ENCODE measurements at places on chromosomes 5 and 9.

GRCh38 chr5:132451387-132451786 lies 39.2 kb downstream of the IRF1 start:
- no peak for DNase-seq

- DNase-seq, result no peak
Measured at GRCh38 chr5:145244251-145244650, 590.9 kb downstream of the PRELID2 start.

GRCh38 chr5:126464016-126464415 lies 40.8 kb downstream of the GRAMD2B start:
- DNase-seq, result no peak

GRCh38 chr9:126325821-126326220 lies 808 bp upstream of the MVB12B start:
- DNase-seq, result no peak

DNA sequence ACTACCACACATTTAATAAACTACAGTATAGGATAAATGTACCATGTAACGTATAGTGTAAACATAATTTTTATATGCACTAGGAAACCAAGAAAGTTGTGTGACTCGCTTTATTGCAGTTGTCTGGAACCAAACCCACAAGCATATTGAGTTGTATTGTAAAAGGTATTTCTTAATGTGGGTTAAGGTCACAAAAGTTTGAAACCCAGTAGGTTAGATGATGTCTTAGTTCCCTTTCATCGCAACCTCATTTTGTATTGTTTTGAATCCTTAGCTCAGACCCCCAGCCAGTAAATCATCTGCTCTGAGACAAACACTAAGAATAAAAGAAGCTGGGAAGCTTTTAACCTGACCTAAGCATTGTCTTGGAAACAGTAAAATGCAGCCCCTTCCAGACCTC lies 79.1 kb downstream of the TRIO start:
- no peak for DNase-seq

DNA sequence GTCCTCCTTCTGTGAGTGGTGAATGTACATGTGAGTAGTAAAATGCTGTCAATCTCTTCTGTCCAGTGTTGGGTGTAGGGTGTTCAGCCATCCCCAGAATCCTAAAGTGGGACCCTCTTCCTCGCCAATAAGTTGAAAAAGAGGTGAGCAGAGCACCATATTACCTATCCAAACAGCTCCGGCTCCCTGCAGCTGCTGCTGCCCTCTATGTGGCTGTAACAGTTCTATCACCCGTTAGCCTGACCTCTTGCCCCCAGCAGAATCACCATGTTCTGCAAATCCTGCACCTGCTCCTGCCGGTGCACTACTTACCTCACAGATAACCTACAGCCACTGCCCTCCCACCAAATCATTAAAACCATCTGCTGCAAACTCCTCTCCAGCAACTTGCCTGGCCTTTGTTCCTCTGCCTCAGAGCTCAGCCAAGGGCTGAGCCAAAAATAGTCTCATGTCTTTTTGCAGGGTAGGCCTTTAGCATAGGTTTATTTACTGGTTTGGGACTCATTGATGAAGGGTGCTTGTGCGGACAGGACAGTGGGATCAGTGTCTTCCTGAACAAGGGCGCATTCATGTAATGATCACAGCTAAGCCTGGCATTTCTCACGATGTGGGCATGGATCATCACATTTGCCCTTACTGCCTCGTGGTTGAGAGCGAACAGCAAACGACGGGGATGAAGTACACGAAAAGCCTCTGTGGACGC lies 49.6 kb upstream of the CCL21 start:
- DNase-seq, result no peak

DNA sequence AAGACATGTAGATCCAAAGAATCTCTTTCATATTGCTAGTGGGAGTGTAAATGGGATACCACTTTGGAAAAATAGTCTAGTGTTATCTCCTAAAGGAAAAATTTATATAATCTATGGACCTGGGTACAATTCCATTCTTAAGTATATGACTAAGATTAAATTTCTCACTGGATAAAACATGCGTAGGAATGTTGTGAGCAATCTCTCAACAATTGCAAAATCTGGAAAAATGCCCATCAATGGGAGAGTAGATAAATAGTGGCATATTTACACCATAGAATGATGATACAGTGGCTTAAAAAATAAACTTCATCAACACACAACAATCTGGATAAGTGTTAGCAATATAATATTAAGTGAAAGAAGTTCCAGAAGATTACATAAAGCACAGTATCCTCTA lies 469.5 kb downstream of the MAN2A1 start:
- no peak for DNase-seq

DNA sequence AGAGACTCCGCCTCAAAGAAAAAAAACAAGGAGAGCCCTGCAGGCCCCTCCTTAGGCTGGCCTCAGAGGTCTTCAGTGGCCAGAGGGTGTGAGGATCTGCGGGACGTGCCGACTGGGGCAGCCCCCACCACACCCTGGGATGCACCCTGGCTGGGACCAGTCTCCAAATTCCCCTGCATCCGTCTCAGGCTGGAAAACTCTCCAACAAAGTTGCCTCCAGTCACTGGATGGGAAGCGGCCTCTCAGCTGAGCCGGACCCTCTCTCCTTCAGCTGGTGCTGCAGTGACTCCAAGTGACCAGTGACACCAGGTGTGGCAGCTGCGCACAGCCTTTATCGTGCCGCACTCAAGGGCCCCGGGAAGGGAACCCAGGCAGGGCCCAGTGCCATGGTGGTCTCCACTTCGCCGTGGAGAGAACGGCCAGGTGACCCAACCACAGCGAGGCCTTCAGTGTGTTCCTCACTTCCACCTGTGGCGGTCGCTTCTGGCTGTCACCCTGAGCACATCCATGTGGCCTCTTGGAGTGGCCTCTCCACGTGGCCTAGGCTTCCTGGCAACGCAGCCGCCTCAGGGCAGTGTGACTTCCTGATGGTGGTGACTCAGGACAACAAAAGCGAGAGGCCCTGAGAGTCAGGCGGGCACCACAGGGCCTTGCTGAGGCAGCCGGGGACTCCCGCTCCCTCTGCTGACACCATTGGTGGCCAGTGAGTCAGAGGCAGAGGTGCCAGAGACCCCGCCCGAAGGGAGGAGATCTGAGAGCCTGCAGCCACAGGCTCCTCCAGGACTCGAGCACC lies 19.3 kb upstream of the CAMSAP1 start:
- no peak for DNase-seq

DNA sequence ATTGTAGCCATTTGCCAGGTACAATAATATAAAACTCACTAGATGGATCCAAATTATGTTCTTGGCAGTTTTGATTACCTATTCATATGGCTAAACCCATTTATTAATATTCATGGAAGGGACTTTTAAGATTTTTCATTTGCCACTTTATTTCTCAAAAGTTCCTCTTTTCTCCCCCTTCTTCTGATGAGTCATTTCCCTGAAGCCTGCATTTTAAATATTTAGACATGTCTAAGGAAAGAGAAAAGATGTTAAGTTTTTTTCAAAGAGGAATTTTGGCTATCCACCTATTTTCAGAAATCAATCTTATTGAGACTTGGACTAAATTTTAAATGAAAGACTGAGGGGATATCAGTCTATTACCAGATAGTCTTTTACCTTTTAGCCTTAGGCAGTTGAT lies 1189.4 kb downstream of the EFNA5 start:
- no peak for DNase-seq

- DNase-seq, result no peak
Measured at GRCh38 chr9:130741831-130742449, 48.4 kb downstream of the EXOSC2 start.

DNA sequence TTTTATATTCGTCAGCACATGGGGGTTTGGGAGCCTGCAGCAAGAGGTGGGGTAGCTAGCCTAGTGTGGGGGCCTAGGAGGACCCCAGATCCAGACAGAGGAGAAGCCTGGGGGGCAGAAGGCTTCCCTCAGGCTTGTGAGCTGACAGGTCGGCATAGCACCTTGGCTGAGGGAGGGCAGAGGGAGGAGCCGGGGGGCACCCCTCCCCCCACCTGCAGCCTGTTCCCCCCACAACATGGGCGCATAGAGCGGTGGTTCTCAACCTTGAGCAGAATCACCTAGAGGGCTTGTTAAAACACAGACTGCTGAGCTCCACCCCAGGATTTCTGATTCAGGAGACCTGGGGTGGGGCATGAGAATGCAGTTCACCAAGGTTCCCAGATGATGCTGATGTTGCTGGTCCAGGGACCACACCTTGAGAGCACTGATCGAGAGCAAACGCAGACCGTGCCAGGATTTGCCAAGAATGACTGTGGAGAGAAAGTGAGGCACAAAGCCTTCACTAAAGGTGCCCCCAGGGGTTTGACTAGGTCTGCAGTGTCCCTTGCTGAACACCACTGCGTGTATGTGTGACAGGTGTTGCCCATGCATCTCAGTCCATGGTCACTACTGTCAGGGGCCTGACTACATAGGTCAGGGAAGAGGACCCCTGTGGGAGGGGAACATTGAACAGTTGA lies 163.3 kb downstream of the MACROH2A1 start:
- DNase-seq, result no peak

GRCh38 chr9:136437839-136438547 lies 1.7 kb downstream of the INPP5E start:
- DNase-seq, result peak; percentile 36

- DNase-seq, result no peak
Measured at GRCh38 chr5:54083851-54084250, 226.5 kb downstream of the ARL15 start.

GRCh38 chr9:99044827-99045226 lies 60.1 kb upstream of the TGFBR1 start:
- DNase-seq, result no peak

- DNase-seq, result peak; percentile 53
Measured at GRCh38 chr9:129353697-129354336, 175.8 kb upstream of the IER5L start.

- peak; percentile 69 for DNase-seq
Measured at GRCh38 chr5:14534773-14535172, 46.8 kb upstream of the OTULINL start.

GRCh38 chr9:105341434-105342146 lies 97.1 kb downstream of the SLC44A1 start:
- DNase-seq, result no peak

DNA sequence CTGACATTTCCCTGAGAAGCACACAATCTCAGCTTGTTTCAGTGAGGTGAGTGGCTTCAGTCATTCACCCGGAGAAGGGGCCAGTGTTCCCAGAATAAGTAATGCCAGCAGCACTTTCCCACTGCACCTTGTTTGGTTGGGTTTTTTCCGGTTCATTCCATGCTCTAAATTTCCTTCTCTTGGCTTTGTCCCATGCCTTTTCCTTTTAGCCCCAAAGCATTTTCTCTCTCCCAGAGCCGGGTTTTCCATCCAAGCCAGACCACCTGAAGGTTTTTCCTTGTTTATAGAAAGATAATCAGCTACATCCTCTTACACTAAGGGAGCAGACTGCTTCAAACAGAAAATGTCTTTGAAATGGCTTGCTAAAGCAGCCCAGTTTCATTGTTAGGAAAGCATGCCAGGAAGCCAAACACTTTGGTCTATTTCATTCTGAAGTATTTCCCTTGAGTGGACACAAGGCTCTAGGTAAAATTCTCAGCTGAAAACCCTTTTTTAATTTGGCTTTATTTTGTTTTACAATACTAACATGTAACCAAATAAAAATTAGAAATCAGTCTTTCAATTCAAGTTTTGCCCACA lies 501.6 kb downstream of the DTWD2 start:
- DNase-seq, result no peak

GRCh38 chr5:94240596-94240992 lies 377.8 kb downstream of the KIAA0825 start:
- peak; percentile 49 for DNase-seq

DNA sequence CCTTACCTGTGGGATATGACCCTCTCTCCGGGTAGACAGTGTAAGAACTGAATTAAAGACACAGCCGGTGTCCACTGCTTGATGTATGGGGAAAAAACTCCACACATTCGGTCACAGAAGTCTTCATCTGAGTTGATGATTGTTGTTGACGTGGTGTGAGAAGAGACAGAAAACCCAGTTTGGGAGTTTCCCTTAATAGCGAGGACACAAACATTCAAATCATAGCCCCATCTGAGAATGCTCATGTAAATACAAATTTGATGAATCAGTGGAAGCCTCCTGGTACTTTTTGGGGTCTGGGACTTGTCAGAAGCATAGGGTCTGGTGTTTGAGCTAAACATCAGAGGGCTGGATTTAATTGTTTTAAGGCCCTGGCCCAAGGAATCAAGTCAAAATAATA lies 11.0 kb downstream of the HAVCR1 start:
- no peak for DNase-seq

DNA sequence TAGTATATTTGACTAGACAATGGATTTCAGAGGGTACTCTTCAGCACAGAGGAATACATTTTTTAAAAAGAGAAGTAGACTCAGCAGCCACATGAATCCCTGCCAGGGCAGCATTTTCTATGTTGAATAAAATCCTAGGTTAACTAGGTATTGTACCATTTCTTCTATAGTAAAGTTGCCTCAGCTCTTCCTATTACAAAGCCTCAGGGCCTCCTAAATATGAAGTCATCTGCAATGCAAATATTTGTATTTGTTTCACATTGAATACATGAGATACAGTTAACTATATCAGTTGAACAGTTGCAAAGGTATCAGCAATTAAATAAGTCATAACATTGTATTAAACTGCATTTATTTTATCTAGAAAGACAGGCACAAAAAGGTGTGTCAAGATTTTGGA lies 59.5 kb downstream of the NUDT12 start:
- no peak for DNase-seq

DNA sequence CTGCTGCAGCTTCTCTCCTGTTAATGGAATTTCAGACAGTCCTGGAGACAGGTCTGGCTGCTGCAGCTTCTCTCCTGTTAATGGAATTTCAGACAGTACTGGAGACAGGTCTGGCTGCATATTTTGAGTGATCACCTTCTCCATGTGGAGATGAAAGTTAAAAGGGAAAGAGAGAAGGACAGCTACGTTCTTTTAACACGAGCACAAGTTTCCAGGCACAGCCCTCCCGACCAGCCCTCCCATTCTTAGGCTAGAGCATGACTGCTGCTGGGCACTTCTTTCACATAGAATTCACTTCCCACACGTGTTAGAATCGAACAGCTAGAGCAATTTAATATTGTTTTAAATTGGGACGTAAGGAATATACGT lies 133.3 kb upstream of the DMRT1 start:
- DNase-seq, result peak; percentile 62

DNA sequence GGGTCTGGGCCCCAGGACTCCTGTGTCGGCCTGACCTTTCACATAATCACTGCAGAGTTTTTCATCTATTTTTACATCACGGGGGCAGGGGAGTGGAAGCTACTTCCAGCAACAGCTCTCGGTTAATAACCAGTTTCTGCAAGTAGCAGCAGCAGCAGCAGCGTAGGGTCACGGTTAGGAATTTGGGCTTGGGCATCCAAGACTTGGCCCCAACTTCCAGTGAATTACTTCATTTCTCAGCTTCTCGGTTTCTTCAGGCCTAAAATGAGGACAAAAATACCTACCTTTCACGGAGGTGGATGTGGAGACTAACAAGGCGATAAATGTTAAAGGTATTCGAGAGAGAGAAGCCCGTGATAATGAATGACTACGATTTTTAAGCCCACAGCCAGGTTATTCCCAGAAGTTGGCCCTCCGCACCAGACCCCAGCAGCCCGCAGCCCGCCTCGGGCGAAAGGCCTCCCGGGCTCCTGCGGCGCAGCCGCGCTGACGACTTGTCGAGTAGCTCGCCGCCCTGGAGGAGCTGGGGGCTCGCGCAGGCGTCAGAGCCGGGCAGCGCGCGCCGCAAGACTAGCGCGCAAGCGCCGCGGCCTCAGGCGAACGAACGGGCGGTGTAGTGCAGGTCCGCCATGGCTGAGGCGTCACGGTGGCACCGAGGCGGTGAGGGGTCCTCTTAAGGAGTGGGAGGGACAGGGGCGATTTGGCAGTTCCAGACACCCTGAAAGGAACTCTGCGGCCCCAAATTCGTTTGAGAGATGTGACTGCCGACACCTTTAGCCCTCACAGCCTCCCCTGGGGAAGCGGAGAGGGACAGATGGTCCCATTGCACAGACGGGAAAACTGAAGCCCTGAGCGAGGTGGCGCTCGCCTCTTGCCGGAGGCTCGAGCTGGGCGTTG lies at the start of gene PKD2L2:
Gene PKD2L2, plus strand, starts transcription at position 595 of the 897 bp plus-strand sequence. Its CDS starts 35 bp downstream, at position 630.
- peak; percentile 93 for DNase-seq
